ENCODE measurements at places on chromosomes 7 and 10.

DNA sequence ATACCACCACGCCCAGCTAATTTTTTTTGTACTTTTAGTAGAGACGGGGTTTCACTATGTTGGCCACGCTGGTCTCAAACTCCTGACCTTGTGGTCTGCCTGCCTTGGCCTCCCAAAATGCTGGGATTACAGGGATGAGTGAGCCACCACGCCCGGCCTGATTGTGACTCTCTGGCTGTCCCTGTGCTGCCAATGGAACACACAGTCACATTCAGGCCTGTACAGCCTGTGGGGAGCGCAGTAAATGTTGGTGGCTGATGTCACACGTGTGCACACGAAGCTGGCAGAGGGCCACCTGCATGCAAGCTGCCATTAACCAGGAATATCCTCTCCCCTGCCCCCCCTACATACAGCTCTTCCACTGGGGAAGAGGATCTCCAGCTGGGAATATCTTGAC is 22.1 kb downstream of the POLL start:
- no peak for DNase-seq

GRCh38 chr10:8638088-8638672 is 583.7 kb downstream of the GATA3 start:
- DNase-seq: no peak

DNA sequence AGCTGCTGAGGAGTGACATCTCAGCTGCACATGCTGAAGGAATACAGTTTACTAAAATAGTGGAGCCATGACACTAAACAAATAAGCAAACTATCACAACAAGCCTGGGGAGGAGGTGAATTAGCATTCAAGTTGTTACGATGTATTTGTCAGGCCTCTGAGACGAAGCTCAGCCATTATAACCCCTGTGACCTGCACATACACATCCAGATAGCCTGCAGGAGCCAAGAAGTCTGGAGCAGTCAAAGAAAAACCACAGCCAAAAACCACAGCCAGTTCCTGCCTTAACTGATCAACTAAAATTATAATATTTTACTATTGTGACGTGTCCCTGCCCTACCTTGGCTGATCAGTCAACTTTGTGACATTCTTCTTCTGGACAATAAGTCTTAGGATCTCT is 68.6 kb downstream of the NSUN6 start:
- no peak for DNase-seq

DNA sequence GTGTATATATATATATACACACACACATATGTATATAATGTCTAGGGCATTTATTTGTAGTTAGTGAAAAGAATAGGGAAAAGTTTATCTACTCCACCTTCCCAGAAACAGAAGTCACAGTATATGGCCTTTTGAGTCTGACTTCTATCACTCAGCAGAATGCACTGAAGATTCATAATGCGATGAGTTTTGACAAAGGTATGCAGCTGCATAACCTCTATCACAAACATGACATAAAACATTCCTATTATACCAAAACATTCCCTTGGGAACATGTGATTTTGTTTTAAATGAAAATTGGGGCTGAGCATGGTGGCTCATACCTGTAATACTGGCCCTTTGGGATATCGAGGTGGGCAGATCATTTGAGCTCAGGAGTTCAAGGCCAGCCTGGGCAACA is 137.3 kb upstream of the EEPD1 start:
- no peak for DNase-seq

DNA sequence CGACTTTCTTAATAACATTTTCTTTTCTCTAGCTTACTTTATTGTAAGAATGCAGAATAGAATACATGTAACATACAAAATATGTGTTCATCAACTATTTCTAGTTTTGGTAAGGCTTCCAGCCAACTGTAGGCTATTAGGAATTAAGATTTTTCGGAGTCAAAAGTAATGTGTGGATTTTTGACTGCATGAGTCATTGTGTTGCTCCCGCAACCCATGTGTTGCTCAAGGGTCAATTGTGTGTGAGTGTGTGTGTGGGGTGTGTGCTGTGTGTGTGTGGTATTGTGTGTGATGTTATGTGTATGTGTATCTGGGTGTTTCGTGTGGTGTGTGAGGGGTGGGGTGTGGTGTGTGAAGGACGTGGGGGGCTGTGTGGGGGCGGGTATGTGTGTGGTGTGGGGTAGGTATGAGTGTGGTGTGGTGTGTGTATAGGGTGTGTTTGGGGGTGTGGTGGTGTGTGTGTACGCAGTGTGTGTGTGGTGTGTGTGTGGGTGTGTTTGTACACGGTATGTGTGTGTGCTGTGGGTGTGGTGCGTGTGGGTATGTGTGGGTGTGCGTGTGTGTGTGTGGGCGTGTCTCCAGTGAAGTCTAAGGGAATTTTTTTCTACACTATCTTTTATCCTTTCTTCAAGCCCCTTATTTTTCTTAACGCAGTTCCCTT is 60.5 kb downstream of the RSU1 start:
- DNase-seq: no peak

Measured in NCI-H1092 (cell line).